Hypothalamus (tissue), 51 donors: ENCODE measurements at places on chromosomes 11 and 22.

DNA sequence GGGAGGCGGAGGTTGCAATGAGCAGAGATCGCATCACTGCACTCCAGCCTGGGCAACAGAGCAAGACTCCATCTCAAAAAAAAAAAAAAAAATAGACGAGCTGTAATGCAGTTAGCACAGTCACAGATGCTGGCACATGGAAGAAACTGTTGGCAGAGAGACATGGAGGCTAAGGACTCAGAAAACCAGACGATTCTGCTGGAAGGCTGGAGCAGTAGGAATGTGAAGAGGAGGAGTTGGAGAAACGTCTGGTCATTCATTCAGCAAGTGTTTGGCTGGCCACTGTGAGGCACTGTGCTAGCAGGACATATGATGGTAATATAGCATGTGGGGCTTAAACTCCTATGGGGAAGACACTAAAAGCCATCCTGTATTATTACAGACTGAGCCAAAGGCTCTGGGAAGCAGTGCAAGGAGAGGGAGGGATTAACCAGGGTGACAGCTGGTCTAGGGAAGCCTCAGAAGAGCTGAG, 5.0 kb downstream of the UQCR10 start:
- DNase-seq, result no peak

DNA sequence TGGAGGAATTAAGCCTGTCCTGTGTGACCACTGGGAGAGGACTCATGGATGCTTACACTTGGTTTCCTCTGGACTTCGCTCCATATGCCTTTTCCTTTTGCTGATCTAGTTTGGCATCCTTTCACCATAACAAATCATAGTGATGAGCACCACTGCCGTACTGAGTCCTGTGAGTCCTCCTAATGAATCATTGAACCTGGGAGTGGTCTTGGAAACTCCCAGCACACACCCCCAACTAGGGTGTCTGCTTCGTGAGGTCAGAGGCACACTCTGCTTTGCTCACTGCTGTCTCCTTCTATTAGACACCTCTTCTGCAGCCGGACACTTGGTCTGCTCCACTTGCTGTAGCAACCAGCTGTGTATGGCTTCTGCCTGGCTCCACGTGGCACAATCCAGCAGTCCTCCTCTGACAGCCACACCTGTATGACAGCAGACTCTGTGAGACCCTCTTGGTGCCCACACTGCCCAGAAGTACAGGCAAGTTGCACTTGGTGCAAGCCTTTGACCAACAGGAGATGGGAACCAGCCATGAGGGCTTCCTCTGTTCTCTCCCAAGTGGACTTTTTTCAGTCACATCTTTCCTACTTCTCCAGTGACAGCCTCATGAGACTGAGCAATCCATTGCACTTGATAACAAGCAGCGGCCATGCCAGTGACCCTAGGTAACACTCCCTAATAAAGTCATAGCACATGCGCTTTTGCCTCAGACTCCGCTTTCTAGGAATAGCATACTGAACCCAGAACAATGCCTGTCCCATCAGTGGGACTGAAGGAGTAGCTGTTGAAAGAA, 65.0 kb upstream of the HMGXB4 start:
- DNase-seq, result no peak

- no peak for DNase-seq
Measured at GRCh38 chr11:43819926-43820325, 60.7 kb upstream of the ALKBH3 start.

DNA sequence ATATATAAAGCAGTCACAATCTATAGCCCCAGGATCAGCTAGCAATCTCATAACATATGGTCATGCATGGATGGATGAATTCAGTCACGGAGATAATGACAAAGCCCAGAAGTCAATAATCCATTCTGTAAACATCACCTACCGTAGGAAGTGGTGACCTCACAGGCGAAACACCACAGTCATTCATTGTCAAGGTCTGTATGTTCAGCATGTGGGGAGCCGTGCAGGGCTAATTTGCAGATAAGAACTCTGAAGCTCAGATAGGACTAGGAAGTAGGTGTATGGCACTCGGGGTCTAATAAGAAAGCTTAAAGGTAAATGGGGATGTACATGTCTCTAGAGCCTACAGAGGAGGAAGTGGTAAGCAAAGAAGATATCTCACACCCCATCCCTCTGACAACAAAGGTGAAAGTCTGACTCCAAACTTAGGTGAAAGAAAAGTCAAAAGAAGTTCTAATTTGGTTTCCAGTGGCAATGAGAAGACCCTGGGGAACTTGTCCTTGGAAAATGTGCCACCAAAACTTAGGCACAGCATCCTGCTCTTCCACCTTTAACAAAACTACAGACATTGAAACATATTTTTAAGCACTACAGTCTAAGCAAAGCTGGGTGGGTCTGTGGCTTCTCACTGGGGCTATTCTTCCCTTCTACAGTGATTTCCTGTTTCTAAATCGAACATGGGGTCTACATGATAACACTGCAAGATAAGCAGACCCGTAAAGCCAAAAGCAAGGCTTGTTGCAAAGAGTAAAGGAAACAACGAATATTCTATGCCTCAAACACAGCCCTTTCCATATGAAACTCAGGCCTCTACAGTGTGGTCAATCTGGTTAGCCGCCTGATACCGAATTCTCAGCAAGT, 5.2 kb downstream of the CRTAM start:
- no peak for DNase-seq

GRCh38 chr22:23835484-23836144, 3.2 kb downstream of the DERL3 start:
- no peak for DNase-seq

- no peak for DNase-seq
Measured at GRCh38 chr11:61494381-61494961, 14.1 kb upstream of the LRRC10B start.

- DNase-seq, result no peak
Measured at GRCh38 chr22:27844256-27844655, 42.7 kb upstream of the MN1 start.

DNA sequence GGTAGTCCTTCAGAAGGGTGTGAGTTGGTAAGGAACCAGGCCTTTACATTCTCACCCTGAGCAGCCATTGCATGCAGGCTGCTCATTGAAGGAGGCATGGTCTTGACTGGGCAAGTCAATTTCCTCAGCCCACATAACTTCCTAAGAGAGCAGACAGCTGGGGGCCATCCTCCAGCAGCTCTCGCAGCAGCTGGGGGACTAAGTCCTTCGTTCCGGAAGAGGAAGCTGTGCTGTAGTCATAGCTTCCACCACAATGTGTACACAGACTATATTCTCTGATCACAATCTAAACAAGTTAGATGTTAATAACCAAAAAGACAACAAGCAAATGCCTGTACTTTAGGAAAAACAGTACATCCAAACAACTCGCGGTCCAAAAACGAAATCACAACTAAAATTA, 30.1 kb upstream of the MPPED1 start:
- no peak for DNase-seq

GRCh38 chr11:125148743-125149142, 15.8 kb upstream of the PKNOX2 start:
- DNase-seq, result no peak

- DNase-seq, result no peak
Measured at GRCh38 chr11:48103621-48104567, 112.7 kb upstream of the OR4B1 start.

- no peak for DNase-seq
Measured at GRCh38 chr11:5547982-5548381, 358 bp downstream of the OR52H1 start.

GRCh38 chr22:50716290-50717024, 21.5 kb upstream of the ACR start:
- DNase-seq, result no peak

GRCh38 chr11:115556984-115557383, 52.8 kb upstream of the CADM1 start:
- no peak for DNase-seq

DNA sequence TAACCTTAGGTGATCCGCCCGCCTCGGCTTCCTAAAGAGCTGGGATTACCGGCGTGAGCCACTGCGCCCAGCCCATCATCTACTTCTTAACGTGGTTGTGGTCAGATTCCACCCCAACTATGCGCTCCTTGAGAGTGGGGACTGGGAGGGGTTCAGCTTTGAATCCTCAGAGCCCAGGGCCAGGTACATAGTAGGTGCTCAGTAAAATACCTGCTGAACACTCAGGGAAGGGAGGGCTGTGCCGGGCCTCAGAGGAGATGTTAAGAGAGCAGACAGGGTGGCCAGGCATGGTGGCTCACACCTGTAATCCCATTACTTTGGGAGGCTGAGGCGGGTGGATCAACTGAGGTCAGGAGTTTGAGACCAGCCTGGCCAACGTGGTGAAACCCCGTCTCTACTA, 1.2 kb upstream of the LGALS1 start:
- DNase-seq, result no peak

DNA sequence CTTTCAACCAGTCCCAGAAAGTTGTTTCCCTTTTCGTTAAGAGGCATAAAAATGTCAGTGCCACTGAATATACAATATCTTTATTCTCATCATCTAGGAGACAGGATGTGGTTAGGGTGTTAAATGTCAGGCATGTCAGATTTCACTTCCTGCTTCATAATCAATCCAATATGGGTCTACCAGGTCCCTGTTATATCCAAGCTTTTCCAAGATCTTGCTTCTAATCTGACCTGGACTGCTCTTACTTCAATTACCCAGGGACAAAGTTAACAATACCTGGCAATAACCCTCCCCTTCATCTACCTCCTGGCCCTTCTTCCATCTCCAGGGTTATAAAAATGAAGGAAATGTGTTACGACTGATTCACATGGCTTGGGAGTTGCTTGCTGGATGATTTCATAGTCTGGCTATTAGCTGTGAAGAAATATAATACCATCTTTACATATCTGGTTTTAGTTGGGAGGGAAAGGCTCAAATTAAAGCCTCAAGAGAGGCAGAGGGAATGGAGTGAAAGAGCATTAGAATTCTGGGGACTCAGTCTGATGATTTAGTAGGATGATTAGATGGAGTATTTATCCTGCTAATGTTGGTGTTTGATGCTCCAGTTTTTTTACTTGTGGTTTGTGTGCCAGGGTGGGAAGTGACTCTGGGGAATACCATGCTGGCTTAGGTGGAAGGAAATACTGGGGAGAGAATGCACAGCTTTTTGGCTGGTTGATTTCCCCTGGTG, 534.3 kb downstream of the ETS1 start:
- DNase-seq, result no peak

GRCh38 chr11:10478574-10479550, 23.8 kb downstream of the AMPD3 start:
- peak; percentile 29 for DNase-seq

DNA sequence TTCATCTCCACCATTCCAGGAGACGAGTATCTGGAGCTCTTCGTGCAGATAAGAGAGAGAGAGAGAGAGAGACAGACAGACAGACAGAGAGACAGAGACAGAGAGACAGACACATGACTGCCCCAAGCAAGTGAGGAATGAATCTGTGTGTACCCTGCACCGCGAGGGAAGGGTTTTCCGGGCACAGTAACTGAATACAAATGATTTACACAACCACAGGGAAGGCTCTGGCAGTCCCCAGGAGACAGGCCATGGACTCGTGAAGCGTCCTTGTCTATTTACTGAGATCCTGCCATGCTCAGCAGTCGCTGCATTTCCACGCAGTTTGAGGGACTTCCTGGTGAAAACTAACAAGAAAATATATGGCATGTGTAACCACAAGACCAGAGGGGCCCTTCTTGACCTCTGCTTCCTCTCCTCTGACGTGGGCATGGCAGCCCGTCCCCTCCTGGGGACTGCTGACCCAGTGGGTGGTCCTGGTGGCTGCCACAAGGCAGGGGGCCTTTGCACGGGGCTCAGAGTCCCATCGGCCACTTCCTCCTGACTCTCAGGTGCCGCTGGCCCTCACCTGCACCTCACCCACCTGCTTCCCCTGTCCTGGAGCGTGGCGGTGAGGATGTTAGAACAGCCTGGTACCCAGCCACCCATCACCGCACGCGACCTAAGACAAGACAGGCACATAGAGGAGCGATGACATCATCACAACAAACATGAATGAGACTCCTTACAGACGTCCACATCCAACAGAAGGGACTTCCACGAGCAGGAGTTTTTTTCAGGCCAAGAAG, 75.9 kb downstream of the PHF21B start:
- DNase-seq, result no peak

DNA sequence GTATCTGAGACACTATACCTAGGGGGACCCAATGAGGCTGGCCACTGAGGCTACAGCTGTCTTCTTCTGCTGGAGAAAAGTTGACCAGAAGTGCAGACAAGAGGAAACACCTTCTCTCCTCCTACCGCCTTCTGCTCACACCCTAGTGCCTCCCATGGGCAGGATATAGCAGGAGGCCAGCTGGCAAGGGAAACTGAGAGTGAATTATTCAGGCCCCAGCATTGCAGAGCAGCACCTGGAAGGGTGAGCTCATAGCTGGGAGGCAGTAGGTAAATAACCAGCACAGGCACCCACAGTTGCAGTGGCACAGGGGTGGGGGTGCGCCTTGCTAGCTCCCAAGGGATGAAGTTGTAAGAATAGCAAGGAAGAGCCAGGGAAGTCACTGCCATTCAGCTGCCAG, 267.4 kb upstream of the NCAM1 start:
- DNase-seq, result no peak

GRCh38 chr11:66800720-66801428, 42.4 kb upstream of the RCE1 start:
- DNase-seq, result no peak

GRCh38 chr22:30880847-30881246, 87.7 kb downstream of the MORC2 start:
- no peak for DNase-seq

- peak; percentile 38 for DNase-seq
Measured at GRCh38 chr22:25701056-25701780, 40.8 kb upstream of the MYO18B start.

DNA sequence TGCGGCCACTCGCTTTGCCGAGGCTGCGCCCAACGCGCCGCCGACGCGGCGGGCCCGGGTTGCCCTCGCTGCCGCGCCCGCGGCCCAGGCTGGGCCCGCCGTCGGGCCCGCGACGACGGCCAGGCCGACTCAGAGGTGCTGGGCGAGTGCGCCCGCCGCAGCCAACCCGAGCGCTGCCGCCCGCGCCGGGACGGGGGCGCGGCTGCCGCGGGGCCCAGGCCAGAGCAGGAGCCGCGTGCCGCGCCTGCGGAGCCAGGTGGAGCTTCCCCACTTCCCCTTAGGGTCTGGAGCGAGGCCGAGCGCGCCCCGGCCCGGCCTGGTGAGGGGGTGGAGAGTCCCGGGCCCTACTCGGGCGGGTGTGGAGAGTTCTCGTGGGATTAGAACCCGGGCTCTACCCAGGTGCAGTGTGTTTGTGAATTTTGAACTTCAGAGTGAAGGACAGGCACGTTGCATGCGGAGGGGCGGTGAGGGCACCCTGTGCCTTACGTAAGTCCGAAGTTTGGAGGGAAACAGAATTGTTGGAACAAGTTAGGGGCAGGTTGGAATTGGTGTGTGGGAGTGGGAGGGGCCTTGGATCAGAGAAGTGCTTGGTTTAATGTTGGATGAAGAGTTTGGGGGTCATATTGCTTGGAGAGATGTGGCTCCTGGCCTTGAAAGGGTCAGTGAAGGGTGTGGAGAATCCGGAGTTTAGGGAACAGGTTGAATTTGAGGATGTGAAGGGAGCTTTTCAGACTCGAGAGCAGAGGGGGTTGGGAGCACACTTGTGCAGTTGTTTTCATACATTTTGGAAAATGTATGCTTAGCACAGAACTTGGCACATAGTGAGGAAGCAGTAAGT, 697 bp downstream of the RNF169 start:
- DNase-seq, result no peak
